Naive thymus-derived CD8-positive, alpha-beta T cell (primary cell): ENCODE measurements at places on chromosomes 2 and 18.

GRCh38 chr2:100278986-100279385 lies 43.3 kb downstream of the LONRF2 start:
- no peak for DNase-seq

DNA sequence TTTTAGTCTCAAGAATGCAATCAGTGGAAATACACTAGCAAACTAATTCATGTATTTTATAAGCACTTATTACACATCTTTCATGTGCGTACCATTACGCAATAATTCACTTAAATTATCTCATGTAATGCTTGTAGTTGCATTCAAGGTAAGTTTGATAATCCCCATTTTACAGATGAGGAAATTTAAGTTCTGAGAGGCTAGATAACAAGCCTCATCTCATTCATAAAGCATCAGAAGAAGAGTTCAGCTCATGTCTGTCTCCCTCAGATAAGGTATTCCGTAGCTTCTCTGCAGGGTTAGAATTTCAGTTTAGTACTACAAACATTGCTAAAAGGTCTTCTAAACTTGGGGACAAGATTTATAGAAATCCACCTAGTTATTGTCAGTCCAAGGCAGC lies 47.8 kb downstream of the HNMT start:
- no peak for DNase-seq

DNA sequence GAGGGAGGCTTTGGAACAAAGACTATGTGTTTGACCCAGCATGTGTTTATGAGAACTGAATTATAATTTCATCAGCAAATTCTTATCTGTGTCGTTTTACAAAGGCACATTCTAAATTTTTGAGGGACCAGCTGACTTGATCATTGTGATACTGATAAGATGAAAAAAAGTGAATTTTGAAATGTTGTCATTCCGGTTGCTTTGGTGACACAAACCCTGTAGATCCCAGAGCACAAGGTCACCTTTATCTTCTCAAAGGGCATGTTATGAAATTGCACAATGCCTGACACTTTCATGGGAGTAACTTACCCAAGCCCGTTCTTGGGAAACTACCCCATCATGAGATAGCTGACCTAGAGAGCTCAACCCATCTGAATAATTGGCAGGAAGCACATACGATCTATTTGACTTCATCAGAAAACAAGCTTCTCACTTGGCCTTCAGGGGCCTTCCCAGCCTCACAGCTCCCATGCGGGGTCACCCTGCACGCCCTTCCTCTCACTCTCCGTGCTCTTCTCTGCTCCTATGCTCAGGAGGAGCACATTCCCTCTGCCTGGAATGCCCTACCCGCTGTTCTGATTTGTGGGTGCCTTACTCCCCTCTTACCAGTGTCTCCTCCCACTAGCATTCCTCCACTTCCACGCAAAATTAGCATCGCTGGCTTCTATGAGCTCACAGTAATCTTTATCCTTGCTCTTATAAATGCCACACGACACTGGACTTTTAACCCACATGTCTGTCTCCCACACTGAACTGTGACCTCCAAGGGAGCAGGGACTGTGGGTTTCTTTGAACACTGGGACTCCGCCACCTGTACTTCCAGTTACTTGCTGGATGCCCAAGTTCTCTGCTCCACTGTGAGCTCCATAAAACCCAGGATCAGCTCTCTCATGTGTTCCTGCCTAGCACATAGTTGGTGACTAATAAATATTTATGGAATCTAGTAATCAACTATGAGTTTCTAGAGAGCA lies 555.8 kb upstream of the ID2 start:
- no peak for DNase-seq

- no peak for DNase-seq
Measured at GRCh38 chr18:59822612-59823550, 76.9 kb upstream of the PMAIP1 start.

DNA sequence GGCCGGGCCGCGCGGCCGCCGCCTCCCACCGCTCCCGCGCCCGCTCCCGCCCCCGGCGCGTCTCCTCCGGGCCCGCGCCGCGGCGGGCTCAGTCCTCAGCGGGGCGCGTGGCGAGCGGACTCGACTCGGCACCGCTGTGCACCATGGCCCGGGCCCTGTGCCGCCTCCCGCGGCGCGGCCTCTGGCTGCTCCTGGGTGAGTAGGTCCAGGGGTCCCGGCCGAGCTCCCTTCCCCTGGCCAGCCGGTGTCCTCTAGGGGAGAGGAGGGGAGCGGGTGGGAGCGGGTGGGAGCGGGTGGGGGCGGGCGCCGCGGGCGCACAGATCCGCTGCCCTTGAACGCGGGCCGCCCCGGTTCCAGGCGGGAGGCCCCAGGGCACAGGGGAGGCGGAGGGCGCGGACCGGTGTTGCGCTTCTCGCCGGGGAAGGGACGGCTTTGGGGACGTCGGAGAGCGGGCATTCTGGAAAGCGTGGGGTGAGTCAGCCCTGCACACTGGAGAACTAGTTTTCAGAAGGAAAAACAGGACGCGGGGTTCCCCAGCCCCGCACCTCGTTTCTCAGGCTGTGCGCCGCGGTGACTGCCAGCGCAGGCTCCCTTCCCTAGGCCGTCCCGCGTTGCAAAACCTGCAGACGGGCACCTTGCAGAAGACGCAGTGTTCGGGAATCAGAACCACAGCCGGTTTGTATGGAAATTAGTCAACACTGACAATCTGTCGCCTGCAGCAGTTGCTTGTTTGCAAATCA lies at the start of gene RAMP1:
RAMP1 (plus strand) TSS at position 91 of the 740 bp plus-strand sequence; CDS start at position 144, 53 bp downstream.
- DNase-seq, result no peak
